Glutamatergic neuron (in vitro differentiated cells): ENCODE measurements at places on chromosomes 13 and 19. TPM values are rescaled to one million over a fixed set of nuclear protein-coding genes. Genes with fewer than 3 reads are reported as not detected.

The DACH1 gene
- total RNA-seq = 110 TPM

The SERPINE3 gene
- total RNA-seq = not detected

The RAB4B gene
- 43.2 TPM for total RNA-seq

The BRSK1 gene
- 223 TPM for total RNA-seq

The DIAPH3 gene
- total RNA-seq = 2.6 TPM

The DNAAF3 gene
- total RNA-seq = 2.4 TPM

The NCR1 gene
- not detected for total RNA-seq

The ZNF577 gene
- total RNA-seq = 14.3 TPM

The HRC gene
- 26.6 TPM for total RNA-seq

The ZSCAN1 gene
- 7.7 TPM for total RNA-seq

The B9D2 gene
- 7.6 TPM for total RNA-seq

The TNFSF13B gene
- 0.47 TPM for total RNA-seq

The FGF21 gene
- total RNA-seq = not detected

The ANKRD10 gene
- 188 TPM for total RNA-seq

The SLC46A3 gene
- 2.3 TPM for total RNA-seq

The C1QTNF9B gene
- not detected for total RNA-seq

The FFAR1 gene
- not detected for total RNA-seq

The OVOL3 gene
- not detected for total RNA-seq

The ZNF579 gene
- 48.9 TPM for total RNA-seq

The TMPRSS9 gene
- total RNA-seq = 0.29 TPM

The DAND5 gene
- 0.44 TPM for total RNA-seq

The BRME1 gene
- 4.6 TPM for total RNA-seq

The LIM2 gene
- total RNA-seq = not detected

The GTF2F2 gene
- 25.9 TPM for total RNA-seq

The SAFB2 gene
- 70.9 TPM for total RNA-seq

The MBD3L2 gene
- 1.5 TPM for total RNA-seq

The TJP3 gene
- total RNA-seq = 3.1 TPM

The SYT5 gene
- 23.7 TPM for total RNA-seq

The BCL3 gene
- total RNA-seq = 2.4 TPM

The ZNF442 gene
- 1.2 TPM for total RNA-seq

The DENND1C gene
- not detected for total RNA-seq

The PPM1N gene
- 6.6 TPM for total RNA-seq

The FBXO27 gene
- total RNA-seq = 2.2 TPM

The CEACAM16 gene
- not detected for total RNA-seq

The C5AR1 gene
- total RNA-seq = 1.4 TPM

The LENG9 gene
- 4.7 TPM for total RNA-seq

The EHD2 gene
- total RNA-seq = 7.6 TPM
